T-helper 1 cell (primary cell): ENCODE measurements at places on chromosomes 1 and 21.

- DNase-seq: no peak
Observed at GRCh38 chr1:217274927-217275654, 355.8 kb downstream of the GPATCH2 start.

DNA sequence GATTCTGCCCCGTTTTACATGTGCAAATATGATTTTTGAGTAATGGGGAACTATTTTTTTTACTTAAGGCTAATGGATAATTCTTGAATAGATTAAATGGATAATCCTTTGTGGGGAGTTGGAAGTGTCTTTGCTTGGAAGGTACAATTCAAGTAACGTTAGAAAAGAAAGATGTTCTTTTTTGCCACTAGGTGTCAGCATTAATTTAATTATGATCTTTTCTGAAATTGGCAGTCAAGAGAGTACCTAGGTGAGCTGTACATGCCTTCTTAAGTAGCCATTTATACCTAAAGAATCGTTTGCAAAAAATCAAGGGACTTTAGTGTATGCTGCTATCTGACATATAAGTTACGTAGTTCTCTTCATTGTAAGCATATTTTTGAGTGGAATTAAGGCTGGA is 2.2 kb downstream of the FBXO28 start:
- DNase-seq: no peak

- no peak for DNase-seq
Observed at GRCh38 chr1:204268101-204268500, 54.3 kb upstream of the GOLT1A start.

DNA sequence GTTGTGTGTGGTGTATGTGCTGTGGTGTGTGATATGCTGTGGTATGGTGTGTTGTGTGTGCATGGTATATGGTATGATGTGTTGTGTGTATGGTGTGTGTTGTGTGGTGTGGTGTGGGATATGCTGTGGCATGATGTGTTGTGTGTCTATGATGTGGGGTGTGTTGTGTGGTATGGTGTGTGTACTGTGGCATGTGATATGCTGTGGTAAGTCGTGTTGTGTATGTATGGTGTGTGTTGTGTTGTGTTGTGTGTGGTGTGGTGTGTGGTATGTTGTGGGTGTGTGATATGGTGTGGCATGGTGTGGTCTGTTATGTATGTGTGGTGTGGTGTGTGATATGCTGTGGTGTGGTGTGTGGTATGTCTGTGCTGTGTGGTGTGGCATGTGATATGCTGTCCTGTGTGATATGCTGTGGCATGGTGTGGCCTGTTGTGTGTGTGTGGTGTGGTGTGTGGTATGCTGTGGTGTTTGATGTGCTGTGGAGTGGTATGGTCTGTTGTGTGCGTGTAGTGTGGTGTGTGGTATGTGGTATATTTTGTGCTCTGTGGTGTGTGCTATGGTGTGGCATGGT is 318.0 kb downstream of the PTPRU start:
- no peak for DNase-seq

GRCh38 chr21:34200288-34200905 is 127.0 kb downstream of the MRPS6 start:
- DNase-seq: no peak

DNA sequence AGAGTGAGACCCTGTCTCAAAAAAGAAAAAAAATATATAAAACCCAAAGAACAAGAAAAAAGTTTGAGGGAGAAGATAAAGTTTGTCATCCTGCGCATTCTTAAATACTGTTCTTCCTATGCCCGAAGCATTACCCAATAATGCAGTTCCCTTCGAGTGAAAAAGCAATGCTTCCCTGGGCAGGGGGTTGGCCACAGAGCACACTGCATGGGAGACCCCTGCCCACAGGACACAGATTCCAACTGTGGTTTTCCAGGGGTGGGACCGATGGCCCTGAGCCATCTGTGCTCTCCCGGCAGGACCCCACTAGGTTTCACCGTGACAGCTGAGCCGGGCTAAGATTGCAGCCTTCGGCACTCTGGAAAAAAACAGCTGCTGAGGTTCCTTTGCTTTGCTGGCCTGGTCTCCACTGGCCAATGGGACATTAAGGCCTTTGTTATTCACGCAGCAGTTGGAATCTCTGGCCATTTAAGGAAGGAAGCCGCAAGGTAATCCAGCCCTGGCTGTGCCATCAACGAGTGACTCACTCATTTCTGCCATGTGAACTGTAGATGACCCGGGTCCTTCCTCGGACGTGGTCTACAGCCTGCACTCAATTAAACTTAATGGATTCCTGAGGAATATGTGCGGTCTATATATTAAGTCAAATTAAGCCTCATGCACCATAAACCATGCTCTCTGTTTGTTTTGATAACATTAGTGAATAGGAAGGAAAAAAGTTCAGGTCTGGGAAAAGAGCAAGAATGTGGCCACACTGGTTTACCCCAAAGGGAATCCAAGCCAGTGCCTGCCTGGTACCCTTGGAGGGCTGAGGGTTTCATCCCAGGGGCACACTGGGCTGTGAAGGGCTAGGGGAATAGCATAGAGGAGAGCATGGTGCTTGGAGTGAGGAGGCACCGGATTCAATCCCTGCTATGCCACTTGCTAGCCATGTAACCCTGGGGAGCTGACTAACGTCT is 163.2 kb downstream of the ZBTB18 start:
- no peak for DNase-seq

DNA sequence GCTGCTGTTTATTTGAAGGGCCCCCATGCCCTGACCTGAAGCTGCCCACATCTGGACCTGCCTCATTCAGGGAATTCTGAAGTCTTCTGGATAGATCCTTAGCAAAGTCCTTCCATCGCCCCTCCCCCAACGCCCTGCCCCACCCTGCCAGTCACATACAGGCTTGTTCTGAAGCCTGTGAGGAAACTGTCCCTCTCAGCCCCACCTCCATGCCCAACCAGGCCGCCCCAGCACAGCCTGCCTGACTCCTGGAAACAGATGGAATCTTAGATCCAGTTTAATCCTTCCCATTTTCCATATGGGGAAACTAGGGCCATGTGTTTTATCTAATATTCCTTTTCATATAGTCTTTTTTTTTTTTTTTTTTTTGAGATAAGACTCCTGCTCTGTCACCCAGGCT is 44.5 kb upstream of the GPR37L1 start:
- DNase-seq: no peak

- DNase-seq: no peak
Observed at GRCh38 chr21:33572350-33572749, 16.1 kb downstream of the DONSON start.

DNA sequence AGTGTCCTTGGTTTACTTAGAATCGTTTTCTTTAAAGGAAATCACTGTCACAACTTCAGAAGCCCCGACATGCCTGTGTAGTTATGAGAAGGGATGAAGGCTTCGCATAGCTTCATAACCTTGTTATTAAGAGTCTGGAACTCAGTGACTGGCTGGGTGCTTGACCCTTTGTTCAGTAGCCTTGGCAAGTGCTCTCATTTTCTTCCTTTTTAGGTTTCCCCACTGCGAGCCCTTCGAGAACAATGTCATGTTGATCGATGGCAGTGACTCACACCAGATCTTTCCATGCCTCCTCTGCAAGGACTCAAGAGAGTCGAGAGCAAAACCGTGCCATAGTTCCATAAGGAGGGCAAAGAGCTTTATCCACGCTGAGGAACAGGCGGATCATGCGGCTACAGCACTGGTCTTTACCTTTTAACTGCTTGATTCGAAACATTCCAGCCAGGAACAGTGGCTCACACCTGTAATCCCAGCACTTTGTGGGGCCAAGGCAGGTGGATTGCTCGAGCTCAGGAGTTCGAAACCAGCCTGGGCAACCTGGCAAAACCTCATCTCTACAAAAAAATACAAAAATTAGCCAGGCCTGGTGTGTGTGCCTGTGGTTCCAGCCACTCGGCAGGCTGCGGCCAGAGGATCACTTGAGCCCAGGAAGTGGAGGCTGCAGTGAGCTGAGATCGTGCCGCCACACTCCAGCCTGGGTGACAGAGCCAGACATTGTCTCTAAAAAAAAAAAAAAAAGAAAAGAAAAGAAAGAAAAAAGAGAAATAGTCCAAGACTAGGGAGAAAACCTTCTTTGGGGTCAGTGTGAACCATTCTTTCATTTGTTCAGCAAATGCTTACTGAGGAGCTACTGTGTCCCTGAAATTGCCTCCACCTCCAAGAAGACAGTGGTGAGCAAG is 95.4 kb upstream of the ERRFI1 start:
- DNase-seq: no peak

DNA sequence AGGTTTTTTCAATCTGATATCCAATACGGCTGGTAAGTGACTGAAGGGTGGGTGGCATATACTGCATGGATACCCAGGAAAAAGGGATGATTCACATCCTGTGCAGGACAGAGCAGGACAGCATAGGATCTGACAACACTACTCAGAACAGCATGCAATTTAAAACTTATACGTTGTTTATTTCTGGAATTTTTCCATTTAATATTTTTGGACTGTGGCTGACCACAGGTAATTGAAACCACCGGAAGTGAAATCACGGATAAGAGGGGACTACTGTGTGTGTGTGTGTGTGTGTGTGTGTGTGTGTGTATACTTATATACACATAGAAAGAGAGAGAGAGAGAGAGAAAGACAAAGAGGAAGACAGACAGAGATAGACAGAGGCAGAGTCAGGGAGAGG is 23.0 kb downstream of the ERICH3 start:
- DNase-seq: no peak

- DNase-seq: no peak
Observed at GRCh38 chr1:86233403-86233802, 76.8 kb upstream of the COL24A1 start.

DNA sequence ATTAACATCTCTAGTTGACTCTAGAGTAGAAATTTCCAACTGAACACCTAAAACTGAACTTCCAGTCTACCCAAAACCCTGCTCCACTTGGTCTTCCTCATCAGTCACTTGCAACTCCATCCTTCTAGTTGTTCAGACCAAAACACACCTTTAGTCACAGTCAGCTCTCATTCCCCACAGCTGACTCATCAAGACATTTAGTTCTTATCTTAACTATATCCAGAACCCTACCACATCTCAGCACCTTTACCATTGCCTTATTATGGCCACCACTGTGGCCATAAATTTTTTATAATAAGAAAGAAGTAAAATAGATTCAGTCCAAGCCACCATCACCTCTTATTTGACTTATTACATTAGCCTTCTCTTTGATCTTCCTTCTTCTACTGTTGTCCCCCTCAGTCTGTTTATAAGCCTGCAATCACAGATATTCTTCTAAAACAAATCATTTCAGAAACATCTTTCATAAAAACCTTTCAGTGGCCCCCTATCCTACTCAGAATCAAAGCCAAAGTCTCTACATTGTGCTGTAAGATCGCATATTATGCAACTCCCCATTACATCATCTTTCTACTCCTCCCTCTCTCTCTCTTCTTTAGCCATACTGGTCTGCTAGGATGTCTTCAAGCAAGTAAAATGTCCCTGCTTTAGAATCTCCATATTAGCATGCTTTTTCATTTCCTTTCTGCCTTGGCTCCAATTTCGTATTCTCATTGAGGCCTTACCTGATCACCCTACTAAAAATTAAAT is 275.9 kb downstream of the LRRC40 start:
- DNase-seq: no peak

GRCh38 chr1:29284961-29285560 is 48.7 kb downstream of the PTPRU start:
- no peak for DNase-seq

- DNase-seq: no peak
Observed at GRCh38 chr1:39701049-39701439, 9.8 kb upstream of the HPCAL4 start.

DNA sequence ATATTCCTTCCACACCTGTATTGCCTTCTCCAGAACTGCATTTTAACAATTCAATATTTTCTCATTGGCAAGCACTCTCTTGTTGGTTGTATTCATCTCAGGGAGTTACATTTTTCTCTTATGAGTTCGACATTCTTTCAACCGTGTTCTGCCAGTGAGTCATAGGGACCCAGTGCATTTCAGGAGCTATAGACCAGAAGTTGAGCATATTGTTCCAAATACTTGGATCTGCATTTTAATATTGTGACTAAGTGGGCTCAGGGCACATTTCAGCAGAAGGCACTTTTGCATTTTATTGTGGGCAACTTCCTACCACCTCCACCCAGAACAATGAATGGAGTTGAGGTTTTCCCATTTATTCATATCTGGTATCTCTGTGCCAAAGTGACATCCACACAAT is 132.8 kb downstream of the TNFSF18 start:
- no peak for DNase-seq

DNA sequence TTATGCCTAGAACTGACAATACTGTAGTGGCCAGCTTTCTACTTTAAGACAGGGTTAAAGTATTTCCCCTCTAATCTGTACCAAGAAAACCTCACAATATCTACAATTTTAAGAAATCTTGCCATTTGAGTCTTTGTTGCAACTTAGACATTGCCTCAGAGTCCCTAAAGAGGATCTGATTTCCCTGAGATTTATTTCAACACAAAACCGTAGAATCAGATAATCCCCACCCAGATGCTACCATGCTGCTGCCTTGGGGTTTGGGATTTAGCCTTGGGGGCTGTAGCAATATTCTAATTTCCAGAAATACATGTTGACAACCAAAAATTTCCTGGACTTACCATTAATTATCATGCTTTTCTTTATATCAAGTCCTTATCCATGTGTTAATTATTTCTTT is 50.3 kb upstream of the DENND1B start:
- DNase-seq: no peak

GRCh38 chr1:177975588-177976495 is 6.0 kb upstream of the SEC16B start:
- DNase-seq: no peak

GRCh38 chr1:214044438-214045214 is 56.9 kb downstream of the PROX1 start:
- no peak for DNase-seq

- DNase-seq: peak; percentile 25
Observed at GRCh38 chr21:33976082-33977016, 60.7 kb upstream of the ATP5PO start.

DNA sequence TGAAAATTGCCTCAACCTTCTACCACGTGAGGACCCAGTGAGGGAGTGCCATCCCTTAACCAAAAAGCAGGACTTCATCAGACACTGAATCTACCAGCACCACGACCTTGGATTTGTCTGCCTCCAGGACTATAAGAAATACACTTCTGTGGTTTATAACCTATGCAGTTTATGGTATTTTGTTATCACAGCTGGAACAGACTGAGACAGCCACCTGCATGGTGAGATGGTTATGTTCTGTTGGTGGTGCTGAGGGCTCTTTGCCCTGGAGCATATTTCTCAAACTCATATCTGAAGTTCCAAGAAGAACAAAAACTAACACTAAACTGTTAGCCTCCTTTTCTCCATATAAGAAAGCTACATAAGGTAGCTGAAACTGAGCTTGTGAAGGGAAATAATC is 69.8 kb upstream of the RGS18 start:
- DNase-seq: no peak

DNA sequence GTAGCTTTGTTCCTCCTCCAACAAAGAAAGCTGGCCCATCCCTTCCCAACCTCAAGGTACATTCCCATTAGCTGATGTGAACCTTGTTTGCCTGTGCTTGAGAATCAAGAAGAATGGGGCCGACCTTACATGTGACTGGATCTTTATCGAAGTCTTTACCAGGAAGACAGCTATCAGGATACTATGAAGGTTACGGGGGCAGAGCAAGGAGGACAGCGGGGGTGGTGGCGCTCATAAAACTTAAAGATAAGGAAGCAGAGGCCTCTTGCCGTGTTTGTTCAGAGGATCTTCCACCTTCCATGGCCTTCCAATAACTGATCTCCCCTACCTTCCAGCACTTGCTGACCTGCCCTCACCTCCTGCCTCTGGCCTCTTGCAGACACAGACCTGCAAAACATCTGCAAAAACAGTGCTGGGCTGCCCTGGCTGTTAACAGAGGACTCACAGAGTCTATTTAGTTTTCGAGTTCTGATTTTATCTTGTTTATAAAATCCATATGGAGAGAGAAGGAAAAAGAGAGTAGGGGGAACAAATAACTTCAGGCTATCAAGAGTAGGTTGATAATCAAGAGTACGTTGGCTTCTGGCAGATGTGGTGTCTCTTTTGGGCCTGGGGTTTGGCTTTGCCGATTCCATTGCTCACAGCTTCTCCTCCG is 198.0 kb downstream of the HUNK start:
- DNase-seq: no peak
